Ascending aorta (tissue), 2 donors: ENCODE measurements at places on chromosomes 6 and 20.

DNA sequence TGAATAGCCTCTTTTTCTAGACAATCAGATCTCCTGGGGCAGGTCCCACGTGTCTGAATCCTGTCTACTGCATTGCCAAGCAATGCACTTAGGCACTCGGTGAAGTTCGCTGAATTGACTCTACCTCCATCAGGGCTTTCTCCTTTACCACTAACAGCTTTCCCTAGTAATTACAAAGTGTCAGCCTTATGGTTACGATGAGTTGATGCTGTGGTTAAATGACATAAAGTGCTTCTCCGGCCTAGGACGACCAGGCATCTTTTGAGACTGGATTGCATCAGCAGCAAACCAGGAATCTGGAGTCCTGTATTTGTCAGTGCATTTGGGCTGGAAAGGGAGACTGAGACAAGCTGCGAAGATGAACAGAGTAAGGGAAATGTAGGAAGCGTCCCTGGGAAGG is 21.5 kb downstream of the NOX3 start:
- no peak for DNase-seq

- no peak for DNase-seq
Observed at GRCh38 chr6:83879746-83880145, 20.3 kb downstream of the CYB5R4 start.

DNA sequence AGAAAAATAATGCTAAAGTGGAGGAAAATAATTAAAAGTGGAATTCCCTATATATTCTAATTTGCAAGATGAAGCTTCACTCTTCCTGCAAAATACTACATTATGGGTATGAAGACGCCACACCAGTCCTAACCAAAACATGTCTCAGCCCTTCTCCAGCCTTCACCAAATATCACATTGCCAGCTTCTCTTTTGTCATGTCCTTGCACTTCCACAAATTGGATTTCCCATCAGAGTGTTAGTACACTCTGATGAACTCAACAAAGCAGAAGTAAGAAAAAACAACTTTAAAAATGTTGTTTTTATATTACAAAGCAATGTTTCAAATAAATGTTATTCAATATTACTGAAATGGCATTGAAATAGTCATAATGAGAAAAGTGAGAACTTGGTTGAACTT is 62.4 kb upstream of the RNF146 start:
- no peak for DNase-seq

DNA sequence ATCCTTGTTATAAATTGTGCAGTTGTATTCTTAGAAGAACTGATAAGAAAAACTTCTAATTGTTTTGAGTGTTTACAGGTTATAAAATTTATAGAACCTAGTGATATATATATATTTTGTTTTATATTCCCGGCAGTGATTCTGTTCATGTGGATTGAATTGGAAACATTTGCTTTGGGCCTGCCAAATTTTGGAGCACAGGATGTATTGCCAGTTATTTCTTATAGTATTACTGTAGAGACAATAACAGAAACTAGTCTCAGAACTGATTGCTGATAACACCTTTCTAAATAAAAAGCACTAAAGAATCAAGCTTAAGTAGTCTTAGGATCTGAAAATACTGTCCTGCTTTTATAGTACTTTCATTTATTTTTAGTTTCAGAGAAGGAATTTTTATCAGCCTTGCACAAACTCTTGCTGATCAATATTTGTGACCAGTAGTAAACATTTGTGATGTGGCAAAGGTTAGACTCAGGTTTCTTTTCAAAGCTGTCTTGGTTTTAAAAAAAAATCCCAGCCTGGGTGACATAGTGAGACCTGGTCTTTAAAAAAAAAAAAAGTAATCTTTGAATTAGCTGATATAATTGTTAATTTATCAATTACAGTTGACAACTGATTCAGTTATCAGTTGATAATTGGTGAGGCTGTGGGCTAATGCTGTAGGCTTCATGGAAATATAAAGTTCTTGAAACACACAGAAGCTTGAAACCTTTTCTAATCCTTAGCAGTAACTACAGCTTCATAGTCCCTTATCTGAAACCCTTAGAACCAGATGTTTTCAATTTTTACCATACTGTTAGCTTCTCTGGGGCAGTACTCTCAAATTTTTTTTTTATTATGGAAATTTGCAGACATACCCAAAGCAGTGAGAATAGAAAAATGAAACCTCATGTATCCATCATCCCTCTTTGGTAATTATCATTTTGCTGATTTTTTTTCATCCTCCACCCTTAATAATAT is 42.4 kb downstream of the RNGTT start:
- DNase-seq = no peak

- no peak for DNase-seq
Observed at GRCh38 chr6:94213226-94213625, 793.9 kb upstream of the EPHA7 start.

GRCh38 chr6:168385858-168386735 is 54.9 kb upstream of the SMOC2 start:
- DNase-seq = no peak

DNA sequence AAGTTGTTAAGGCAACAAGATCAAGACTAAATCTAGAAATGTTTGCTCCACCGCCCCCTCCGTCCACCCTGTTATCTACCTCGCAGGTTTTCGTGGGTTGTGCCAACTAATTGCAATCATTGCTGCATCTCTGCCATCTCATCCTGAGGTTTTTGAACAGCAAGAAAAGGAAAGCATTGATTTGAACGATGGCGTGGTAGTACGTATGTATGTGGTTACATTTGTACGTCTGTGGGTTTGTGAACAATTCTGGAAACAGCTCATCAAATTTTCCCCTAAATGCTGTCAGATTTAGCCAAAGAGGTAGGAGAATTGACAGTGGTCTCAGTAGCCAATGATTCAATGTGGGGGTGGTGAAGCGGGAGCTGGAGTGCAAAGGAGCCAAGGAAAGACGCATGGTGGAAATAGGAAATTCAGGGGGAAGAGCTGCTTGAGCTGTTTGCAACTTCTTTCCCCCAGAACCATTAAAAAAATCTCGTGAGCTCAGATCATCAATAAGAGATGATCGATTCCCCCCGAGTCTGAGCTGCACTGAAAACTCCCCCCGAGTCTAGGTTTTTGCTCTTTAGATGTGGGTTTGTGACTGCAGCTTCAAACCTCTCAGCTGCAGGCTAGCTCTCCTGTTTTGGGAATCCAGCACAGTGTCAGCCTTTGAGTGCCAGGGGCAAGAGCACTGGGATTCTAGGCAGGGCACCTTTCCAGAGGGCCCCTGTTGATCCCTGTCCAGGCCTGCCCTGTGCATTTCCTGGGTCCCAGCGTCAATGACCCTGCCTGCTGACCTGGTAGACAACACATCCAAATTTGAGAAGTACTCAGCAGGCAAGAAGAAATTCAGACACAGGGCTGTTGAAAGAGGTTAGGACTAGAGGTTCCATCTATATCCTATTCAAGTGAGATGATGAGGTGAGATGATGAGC is 72.6 kb upstream of the LY86 start:
- DNase-seq = no peak

DNA sequence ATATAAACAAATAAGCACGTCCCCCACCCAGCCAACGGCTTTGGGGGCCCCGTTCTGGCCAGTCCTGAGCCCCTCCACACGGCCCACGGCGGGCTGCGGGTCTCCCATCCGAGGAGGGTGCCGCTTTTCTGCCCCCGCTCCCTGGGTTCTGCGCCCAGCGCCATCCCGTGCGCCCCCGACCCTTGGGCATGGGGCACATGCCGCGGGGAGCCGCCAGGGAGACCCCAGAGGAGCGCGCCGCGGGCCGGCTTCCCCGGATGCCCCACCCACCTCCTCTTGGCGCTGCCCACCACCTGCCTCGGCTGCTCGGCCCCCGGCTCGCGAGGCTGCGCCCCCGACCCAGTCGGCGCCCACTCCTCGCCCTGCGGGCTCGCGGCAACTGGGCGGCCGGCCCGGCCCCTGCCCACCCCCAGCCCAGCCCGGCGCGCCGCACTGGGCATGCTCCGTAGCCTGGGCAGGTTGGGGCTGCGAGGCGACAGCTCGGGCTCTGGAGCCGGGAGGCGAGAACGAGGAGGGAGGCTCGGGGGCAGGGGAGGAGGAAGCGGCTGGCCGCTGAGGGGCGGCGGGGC is 570 bp upstream of the PLCB4 start:
- DNase-seq = peak; percentile 67

GRCh38 chr6:22194188-22194921 is 102.5 kb downstream of the PRL start:
- DNase-seq = no peak

DNA sequence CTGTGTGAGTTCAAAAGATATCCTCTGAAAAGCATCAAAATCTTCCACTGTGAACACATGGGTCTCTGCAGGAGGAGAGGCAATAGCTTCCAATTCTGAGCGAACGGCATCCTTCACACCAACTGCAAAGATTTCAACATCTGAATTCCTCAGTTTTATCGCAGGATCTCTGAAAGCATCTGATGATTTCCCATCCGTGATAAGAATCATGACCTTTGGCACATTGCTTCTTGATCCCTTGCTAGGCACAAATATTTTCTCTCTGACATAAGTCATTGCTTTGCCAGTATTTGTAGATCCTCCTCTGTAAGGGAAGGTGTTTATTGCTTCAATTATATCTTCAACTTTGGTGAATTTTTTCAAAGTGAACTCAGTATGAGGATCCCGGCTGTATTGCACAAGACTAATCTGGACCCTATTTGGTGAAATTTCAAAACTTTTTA is 22.7 kb downstream of the COL12A1 start:
- DNase-seq = no peak

DNA sequence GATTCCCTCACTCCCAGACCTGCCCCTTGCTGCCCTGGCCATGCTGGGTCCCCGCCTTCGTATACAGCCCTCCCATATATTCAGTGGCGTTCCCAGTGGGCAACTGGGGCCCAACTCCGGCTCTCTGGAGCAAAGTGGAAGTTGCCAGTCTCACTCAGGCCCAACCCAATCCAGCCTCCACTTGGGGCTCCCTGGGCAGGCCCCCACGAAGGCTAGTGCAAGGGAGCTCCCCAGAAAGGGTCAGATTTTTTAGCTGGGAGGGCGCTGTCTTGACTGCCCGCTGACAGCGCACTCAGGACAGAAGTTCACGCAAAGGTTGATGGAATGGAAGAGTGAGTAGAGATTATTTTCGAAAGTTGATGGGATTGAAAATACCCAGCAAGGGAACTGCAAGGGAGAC is 5.9 kb downstream of the TP53TG5 start:
- DNase-seq = no peak
